GF-D8 (cell line): ENCODE measurements at places on chromosomes 1 and 21.

DNA sequence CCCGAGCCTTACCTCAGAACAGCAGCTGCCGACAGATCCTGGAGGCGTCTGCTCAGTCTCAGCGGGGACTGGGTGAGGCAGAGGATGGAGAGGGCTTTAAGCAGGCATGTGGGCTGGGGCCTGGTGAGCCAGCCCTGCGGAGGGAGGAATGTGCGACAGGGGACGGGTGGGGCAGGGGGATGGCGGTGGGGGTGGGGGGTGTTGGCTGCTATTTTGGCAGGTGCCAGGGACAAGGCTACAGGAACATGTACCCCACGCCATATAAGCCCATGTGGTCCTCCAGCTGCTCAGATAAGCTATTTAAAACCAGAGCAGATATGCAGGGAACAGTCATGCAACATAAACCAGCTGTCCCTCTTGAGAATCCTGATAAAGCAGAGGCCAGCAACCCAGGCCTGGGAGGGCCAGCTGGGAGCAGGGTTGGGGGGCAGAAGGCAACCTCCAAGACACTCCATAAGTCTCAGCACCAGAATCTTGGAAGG lies at the start of gene TNNT2:
Gene TNNT2, minus strand, starts transcription at position 70 of the 482 bp plus-strand sequence. CDS start 4,426 bp downstream, outside the sequence.
- no peak for DNase-seq

- no peak for DNase-seq
Observed at GRCh38 chr21:37848721-37849490, 67.4 kb downstream of the KCNJ6 start.

GRCh38 chr1:96208428-96208827 lies 513.2 kb upstream of the PTBP2 start:
- no peak for DNase-seq

GRCh38 chr1:115495625-115496024 lies 146.1 kb upstream of the VANGL1 start:
- DNase-seq, result no peak

GRCh38 chr1:240189386-240189989 lies 97.8 kb downstream of the FMN2 start:
- no peak for DNase-seq

GRCh38 chr1:9573723-9574122 lies 15.0 kb upstream of the TMEM201 start:
- DNase-seq, result no peak

DNA sequence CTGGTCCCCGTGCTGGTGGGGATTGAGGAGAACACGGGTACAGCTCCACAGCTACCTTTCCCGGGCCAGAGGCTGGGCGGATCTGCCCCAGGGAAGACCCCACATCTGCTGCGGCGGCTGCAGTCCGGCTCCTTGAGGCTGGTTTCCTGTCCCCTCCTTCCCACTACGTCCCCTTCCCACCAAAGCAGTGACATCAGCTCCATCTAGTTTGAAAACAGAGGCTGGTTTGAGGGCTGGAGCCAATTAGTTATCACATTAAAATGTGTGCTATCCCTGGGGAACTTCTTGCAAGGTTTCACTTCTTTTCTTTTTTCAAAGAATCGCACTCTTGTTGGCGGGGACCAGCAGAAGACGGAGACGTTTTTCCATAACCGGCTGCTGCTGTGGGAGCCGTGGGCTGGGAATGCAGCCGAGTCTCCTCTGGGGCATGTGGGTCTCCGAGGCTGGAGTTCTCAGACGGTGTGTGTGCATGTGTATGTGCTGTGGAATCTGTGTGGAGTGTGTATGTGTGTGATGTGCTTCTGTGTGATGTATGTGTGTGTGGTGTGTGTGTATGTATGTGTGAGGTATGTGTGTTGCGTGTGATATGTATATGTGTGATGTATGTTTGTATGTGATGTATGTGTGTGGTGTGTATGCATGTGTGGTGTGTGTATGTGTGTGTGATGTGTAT lies 8.9 kb upstream of the PCBP3 start:
- no peak for DNase-seq

DNA sequence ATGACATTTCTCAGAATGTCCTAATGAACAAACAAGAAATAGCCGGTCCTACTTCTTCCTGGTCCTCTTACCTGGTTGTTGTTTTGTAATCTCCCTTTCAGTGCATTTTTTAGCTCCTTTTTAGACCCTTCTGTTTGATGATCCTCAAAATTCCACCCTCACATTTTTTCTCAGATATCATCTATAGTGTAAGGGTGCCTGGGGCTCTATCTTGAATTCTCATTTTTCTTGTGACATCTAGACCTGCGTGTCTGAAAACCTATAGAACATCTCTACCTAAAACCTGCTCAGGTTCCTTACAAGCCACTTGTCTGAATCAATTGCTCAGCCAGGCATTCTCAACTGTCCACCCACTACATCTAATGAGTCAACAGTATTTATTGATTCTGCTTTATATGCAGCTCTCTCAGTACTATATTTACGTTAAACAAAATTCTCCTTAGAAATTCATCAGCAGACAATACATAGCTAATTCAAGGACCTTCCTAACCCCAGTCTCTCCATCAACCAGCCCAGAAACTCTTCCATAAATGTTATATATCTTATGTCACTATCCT lies 36.5 kb upstream of the USH2A start:
- no peak for DNase-seq

- no peak for DNase-seq
Observed at GRCh38 chr1:54984131-54984842, 3.9 kb downstream of the TMEM61 start.

- DNase-seq, result no peak
Observed at GRCh38 chr1:57376041-57376440, 47.8 kb downstream of the DAB1 start.

GRCh38 chr1:100810360-100810759 lies 84.3 kb downstream of the EXTL2 start:
- no peak for DNase-seq

- no peak for DNase-seq
Observed at GRCh38 chr1:21361506-21361905, 71.2 kb upstream of the ECE1 start.

DNA sequence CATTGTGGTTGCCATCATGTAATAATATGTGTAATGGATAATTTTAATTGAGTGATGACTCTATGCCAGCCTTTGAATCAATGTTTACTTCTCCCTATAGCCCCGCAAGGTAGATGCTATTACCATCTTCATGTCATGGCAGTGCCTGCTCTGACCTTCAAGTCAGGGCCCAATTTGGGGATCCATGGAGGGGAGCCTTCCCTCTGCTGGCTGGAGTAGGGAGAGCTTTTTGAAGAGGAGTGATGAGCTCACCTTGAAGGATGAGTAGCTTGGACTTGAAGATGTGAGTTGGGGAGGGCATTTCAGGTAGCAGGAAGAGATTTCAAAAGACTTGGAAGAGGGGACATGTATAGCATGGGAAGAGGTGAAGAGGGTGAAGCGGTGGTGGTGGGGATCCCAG lies 189.2 kb downstream of the FOXD2 start:
- no peak for DNase-seq

GRCh38 chr1:228345201-228345930 lies 61.3 kb downstream of the TRIM11 start:
- DNase-seq, result no peak

GRCh38 chr1:111507411-111508201 lies 4.2 kb upstream of the ADORA3 start:
- peak; percentile 98 for DNase-seq

- DNase-seq, result no peak
Observed at GRCh38 chr1:32605711-32606424, 44.5 kb downstream of the ZBTB8OS start.
